ENCODE measurements at places on chromosomes 1 and 21. TPM values are rescaled to one million over a fixed set of nuclear protein-coding genes. Genes with fewer than 3 reads are reported as not detected.

DNA sequence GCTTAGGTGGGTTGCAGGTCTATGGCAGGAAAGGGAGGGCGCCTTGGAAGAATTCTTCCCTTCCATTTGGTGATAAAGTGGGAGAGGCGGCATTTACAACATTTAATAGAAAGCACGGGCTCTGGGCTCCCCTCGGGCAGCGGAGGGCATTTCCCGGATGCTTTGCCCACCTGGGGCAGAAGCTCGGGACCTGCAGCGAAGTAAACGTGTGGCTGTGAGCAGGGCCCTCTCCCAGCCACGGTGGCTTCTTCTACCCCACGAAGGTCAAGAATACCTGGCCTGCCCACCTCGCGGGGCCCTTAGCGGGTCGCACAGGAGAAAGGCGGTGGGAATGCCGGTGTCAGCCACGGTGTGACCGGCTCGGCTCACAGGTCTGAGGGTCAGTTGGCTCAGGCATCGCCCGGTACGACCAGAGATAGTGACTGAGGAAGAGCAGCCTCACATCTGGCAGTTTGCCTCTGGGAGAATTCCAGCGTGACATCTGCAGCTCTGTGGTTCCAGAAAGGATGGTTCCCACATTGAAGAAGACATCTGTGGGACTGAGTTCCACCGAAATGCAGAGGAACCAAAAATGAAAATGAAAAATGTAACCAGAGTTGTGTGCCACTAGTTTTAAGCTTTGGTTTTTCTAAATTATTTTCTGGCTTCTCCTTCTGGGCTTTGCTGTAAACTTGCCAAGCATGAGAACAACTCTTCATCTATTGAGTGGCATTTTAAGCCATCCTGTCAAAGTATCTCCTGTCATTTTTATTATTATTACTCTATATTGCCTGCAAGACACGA lies 720 bp upstream of the F3 start:
- H3K27me3 ChIP-seq, result no peaks in the 10 kb centered on the region
- peaks cover 54% of the 10 kb centered on the region for H3K4me1 ChIP-seq

DNA sequence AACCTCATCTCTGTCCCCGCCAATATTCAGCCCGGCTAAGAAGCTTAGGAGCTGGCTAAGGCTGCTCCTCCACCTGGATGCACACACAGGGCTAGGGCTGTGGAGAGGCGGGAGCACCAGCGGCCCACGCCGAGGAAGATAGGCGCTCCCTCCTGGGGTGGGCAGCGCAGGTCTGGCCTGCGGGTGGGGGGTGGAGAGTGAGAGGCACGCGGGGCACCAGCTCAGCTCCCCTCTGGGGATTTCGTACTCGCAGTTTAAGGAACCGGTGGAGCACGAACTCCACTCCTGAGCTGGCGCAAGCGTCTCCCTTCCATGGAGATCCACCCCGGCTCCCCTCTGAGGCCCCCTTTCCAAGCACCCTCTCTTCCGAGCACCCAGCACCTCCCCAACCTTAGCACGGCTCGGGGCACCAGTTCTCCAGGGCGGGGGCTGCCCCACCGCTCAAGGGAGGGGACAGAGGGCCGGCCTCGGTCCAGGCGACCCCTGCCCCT lies 433 bp upstream of the KAZN start:
- no peak overlapping the region for H3K27ac ChIP-seq
- peak overlapping the region; percentile 44 for H3K4me3 ChIP-seq
- no peak for DNase-seq
- peaks cover 56% of the 10 kb centered on the region for H3K27me3 ChIP-seq

DNA sequence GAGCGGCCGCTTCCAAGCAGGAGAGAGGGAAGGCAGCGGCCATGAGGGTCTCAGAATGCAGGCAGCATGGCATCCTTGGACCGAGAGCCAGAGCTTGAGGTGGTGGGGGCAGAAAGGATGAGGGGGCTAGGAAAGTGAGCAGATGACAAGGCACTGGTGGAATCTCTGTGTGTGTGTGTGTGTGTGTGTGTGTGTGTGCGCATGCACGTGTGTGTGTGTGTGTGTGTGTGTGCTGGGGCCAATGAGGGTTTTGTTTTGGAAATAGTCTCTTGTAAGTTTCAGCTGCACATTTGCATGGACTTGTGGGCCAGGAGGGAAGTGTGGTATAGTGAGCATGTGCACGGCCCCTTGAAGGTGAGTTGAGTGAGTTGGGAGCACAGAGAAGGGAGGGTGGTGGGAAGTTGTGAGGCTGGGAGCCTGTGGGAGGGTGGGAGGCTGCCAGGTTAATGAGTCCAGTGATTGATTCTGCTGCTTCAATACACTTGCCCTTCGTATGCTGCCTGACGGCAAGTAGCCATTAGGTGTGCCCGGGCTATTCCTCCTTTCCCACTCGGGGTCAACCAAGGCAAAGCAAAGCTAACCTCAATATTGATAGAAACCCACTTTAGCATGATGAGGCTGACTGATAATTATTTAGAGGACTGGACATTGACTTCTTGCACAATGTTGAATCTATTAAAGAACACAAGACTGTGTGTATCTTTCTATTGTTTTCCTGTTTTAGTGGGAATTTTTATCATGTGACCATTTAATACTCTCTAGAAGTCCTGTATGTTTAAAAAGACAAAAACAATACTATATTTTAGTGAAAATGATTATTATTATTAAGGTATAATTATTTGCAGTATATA lies 80.3 kb downstream of the PROX1 start:
- no peaks in the 10 kb centered on the region for H3K4me1 ChIP-seq
- H3K27ac ChIP-seq, result no peak overlapping the region
- no peak overlapping the region for H3K4me3 ChIP-seq
- H3K36me3 ChIP-seq, result no peaks in the 10 kb centered on the region
- no peaks in the 10 kb centered on the region for H3K27me3 ChIP-seq
- no peak for DNase-seq

DNA sequence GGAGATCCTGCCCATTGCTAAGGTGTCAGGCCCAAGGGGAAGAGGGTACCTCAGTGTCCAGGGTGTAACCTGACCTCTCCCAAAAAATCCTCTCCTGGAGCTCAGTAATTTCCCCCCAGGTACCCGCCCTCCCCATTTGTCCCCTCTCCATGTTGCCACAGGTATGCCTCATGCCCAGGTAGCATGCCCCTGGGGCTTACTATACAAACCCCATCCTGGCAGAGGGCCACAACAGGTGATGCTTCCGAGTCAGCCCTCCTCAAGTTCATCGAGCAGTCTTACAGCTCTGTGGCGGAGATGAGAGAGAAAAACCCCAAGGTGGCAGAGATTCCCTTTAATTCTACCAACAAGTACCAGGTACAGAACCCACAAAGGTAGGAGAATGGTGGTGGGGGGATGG lies 15.7 kb downstream of the ATP1A4 start:
- no peaks in the 10 kb centered on the region for H3K36me3 ChIP-seq
- H3K4me1 ChIP-seq, result peaks cover 38% of the 10 kb centered on the region
- H3K27me3 ChIP-seq, result peaks cover 28% of the 10 kb centered on the region
- no peak overlapping the region for H3K27ac ChIP-seq

- no peak for DNase-seq
- H3K36me3 ChIP-seq, result peaks cover 2% of the 10 kb centered on the region
- peak overlapping the region; percentile 56 for H3K27ac ChIP-seq
- peaks cover under 1% of the 10 kb centered on the region for H3K27me3 ChIP-seq
- no peak overlapping the region for H3K4me3 ChIP-seq
- H3K4me1 ChIP-seq, result peaks cover 31% of the 10 kb centered on the region
Observed at GRCh38 chr21:38958940-38959691, 153.4 kb downstream of the ETS2 start.

DNA sequence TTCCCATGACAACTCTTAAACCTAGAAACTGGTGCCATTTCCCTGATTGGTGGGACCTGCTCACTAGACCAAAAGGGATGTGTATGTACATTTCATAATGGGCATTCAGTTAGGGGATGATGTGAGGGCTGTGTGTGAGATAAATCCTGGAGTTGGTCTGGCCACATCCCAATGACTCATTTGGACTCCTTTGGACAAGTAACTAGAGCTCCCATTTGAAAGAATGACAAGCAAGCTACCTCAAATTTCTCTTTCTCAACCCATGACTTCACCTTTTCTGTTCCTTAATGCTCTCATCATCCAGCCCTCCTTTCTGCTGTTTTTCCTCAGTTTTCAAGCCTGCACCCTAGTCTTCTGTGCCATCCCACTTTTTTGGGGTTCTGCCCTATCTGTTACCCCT lies 27.9 kb downstream of the EBNA1BP2 start:
- no peak for DNase-seq
- peaks cover 13% of the 10 kb centered on the region for H3K36me3 ChIP-seq
- no peak overlapping the region for H3K27ac ChIP-seq
- no peaks in the 10 kb centered on the region for H3K27me3 ChIP-seq
- peaks cover 20% of the 10 kb centered on the region for H3K4me1 ChIP-seq

DNA sequence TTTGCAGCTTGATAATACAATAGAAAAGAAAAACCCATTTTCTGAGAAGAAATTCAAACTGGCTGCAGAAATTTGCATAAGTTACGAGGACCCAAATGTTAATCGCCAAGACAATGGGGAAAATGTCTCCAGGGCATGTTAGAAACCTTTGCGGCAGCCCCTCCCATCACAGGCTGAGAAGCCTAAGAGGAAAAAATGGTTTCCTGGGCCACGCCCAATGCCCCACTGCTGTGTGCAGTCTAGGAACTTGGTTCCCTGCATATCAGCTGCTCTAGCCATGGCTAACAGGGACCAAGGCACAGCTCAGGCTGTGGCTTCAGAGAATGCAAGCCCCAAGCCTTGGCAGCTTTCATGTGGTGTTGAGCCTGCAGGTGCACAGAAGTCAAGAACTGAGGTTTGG lies 37.5 kb upstream of the TMEM61 start:
- H3K27ac ChIP-seq, result no peak overlapping the region
- H3K4me3 ChIP-seq, result no peak overlapping the region
- no peaks in the 10 kb centered on the region for H3K27me3 ChIP-seq
- no peak for DNase-seq

DNA sequence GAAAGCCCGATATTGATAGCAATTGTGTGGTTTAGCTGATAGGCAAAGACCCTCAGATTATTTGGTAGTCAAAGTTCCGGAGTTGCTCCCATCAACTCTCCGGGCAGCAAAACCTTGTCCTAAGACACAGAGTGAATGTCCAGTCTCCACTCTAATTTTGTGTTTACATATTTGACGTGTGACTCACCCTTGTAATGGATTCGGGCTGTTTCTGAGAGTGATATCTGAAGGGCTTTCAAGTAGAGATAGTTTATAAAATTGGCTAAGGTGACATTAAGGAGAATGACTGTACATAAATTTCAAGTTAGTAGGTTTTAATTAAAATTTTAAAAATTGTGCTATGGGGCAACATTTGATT lies 154.2 kb downstream of the CNIH3 start:
- H3K27ac ChIP-seq, result no peak overlapping the region
- no peaks in the 10 kb centered on the region for H3K4me1 ChIP-seq
- no peaks in the 10 kb centered on the region for H3K27me3 ChIP-seq
- no peak overlapping the region for H3K4me3 ChIP-seq
- no peaks in the 10 kb centered on the region for H3K36me3 ChIP-seq

- peaks cover 17% of the 10 kb centered on the region for H3K27me3 ChIP-seq
- no peak for DNase-seq
- H3K27ac ChIP-seq, result no peak overlapping the region
Observed at GRCh38 chr1:222040121-222040805, 298.4 kb upstream of the DUSP10 start.

DNA sequence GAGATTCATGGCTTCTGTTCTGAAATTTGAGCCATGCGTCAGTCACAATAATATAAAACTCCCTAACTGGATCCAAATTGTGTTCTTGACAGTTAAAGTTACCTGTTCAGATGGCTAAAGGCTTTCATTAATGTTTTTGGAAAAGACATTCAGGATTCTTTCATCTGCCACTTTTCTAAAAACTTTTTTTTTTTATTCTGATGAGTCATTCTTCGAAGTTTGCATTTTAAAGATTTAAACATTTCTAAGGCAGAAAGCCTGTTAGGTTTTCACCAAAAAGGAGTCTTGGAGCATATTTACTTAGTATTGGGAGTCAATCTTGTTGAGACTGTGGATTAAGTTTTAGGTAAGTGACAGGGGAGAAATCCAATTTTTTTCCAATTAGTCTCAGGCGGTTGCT lies 18.9 kb upstream of the SDC3 start:
- peaks cover 8% of the 10 kb centered on the region for H3K4me1 ChIP-seq
- DNase-seq, result no peak
- peaks cover 7% of the 10 kb centered on the region for H3K36me3 ChIP-seq
- no peak overlapping the region for H3K4me3 ChIP-seq

DNA sequence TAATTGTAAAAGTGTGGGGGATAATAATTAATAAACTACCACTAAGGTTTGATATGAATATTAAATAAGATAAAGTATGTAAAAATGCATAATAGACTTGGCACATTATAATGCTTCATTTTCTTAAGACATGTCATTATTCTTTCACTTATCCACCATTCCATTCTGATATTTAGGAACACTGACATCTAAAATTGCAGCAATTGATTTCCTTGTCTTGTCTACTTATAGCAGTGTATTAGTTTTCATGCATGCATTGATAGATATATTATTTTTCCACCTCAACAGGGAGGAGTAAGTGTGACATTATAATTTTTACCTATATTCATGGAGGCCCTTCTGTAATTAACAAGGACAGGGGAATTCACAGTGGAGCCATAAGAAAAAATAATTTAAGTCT lies 41.6 kb upstream of the RGS4 start:
- peaks cover 15% of the 10 kb centered on the region for H3K4me1 ChIP-seq
- peaks cover 4% of the 10 kb centered on the region for H3K36me3 ChIP-seq
- DNase-seq, result no peak

DNA sequence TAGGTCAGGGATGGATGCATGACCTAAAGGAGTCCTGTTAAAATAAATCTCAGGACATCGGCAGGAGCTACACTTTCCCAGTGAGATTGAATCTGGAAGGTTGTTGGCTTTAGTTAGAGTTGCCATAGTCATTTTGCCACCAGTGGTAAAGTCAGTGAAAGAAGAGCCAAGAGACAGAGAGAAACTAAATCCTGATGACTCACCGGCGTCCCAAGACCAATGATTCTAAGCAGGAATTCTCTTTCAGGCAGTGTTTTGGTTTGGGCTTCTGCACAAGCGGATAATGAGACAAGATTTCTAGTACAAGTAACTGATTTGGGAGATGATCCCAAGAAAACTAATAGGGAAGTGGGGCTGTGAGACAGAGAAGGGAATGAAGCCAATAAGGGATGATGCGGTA lies 88.8 kb upstream of the ETS2 start:
- no peak overlapping the region for H3K4me3 ChIP-seq
- H3K27me3 ChIP-seq, result peaks cover 2% of the 10 kb centered on the region

Gene RNF187
- 156 TPM for total RNA-seq

Gene TBX15
- 3.1 TPM for total RNA-seq

Gene SPATA6
- total RNA-seq, result 9.9 TPM

Gene HAPLN2
- total RNA-seq, result not detected

Data from osteocyte (in vitro differentiated cells).